ENCODE measurements at places on chromosomes 1 and 21. TPM values are rescaled to one million over a fixed set of nuclear protein-coding genes. Genes with fewer than 3 reads are reported as not detected.

Gene FAM72C
- total RNA-seq, result not detected

Gene DPT
- total RNA-seq, result 45.6 TPM

Gene TINAGL1
- 223 TPM for total RNA-seq

DNA sequence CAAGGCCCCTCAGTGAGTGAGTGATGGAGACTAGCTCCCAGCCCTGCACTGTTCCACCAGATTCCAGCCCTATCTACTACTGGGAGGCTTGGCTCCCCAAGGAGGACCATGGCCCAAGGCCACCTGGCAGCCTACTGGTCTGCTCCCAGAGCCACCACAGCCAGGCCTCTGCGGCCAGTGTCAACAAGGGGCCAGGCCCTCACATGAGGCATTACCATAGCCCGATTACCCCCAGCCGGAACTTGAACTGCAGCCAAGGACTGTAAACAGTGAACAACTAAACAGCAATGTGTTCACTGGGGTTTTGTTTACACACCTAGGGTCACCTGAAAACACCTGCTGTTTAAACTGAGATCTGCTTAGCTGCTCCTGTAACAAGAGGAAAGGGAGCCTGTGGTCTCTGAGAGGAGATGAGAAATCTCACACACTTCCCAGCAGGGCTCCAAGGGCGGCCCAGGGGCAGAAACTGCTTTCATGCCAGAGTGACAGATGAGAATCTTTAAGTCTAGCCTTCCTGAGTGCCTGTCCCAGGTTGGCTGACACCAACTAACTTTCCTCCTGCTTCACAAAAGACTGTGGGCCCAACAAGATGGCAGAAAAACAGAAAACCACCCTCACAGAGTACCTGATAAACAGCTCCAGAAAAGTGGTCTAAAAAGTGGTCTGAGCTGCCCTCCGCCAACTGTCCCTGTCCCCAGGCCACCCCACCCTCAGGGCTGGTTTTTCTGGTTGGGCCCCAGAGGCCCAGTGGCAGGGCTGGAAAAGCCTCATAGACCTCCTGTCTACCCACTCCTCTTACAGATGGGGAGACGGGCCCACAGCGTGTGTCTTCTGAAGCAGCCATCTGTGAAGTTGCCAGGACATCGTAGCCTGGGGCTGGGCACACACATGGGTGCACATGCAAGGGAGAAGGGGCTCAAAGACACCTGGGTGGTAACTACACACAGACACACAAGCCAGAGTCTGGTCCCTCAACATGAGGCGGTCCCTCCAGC, 28.8 kb downstream of the MEF2D start:
- peak; percentile 89 for DNase-seq

GRCh38 chr1:24502709-24503058, at the start of gene RCAN3:
RCAN3 (plus strand) TSS chr1:24502836; CDS start chr1:24514373, 11,537 bp downstream.
- peak; percentile 88 for DNase-seq

- no peak for DNase-seq
Measured at GRCh38 chr1:99751877-99752504, 14.4 kb downstream of the FRRS1 start.

GRCh38 chr1:36436821-36437220, 13.4 kb downstream of the OSCP1 start:
- DNase-seq, result no peak

DNA sequence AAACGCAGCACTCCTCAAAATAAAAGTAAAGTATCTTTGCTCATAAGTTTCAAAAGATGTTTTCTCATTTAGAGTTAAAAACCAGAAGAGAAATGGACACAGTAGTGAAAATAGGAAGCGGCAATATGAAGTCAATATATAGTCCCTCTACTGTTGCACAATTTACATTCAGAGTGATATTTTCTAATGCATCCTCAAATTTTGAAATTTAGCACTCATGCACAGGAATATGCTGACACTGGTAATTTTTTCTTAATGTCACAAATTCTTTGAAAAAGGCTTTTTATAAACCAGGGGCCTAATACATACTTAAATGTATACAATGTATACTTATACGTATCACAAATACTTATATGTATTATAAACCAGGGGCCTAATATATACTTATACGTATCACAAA, 19.5 kb downstream of the ST7L start:
- no peak for DNase-seq

All from left ventricle myocardium inferior (tissue), 1 donor.